Right ventricle myocardium superior (tissue), 1 donor: ENCODE measurements at places on chromosomes 6 and 20.

GRCh38 chr6:114955363-114955762 is 612.5 kb upstream of the HS3ST5 start:
- no peak for DNase-seq

DNA sequence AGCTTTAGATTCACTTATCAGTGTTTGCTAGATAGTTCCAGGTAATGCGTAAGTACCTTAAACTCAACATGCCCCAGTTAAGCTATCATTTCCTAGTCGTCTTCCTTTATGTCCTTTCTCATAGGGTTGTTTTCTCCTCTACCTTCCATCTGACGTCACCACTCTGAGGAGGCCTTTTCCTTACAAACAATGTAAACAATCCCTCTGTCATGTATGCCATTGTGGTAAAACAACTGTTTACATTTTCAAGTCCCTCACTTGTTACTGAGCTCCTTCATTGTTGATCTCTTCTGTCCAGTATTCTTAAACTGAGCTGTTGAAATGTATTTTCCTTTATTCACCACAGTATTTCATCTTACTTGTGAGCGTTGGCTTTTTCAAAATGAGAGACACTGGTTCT is 45.4 kb upstream of the PLCG1 start:
- DNase-seq: no peak

GRCh38 chr6:114083251-114083650 is 112.3 kb upstream of the HDAC2 start:
- DNase-seq: no peak

GRCh38 chr6:156844089-156844488 is 66.9 kb downstream of the ARID1B start:
- DNase-seq: no peak

DNA sequence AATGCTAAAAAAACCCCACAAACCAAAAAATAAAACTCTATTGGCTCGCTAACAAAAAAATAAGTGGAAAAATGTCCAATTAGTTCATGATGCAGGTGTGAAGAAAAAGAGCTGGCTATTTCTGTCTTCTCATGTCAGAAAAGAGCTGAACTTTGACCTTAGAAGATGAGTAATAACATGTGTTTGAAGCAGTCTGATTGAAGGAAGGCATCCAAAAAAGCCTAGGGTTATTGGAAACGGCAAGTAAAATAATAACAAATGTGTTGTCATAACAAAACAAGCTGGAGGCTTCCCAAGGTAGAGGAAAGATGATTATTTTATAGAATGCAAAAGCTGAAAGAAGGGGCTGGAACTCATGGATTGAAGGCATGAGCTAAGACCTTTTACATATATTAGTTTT is 94.4 kb upstream of the FAM184A start:
- DNase-seq: no peak

DNA sequence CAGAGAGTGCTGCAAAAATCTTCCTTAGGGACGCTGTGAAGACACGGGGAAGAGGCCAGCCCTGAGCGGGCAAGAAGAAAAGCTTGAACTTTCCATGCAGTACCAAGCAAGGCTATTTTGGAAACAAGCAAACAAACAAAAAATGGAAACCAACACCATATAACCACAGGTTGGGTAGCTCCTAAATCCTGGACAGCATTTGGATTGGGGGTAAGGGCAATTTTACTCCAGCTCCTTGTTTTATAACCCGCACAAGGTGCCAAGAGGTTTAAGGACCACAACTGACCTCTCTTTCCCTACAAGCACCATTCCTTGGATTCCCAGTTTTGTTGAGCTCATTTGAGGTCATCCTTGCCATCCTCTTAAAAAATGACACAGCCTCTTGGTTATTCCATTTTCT is 31.4 kb upstream of the SMIM29 start:
- DNase-seq: no peak

DNA sequence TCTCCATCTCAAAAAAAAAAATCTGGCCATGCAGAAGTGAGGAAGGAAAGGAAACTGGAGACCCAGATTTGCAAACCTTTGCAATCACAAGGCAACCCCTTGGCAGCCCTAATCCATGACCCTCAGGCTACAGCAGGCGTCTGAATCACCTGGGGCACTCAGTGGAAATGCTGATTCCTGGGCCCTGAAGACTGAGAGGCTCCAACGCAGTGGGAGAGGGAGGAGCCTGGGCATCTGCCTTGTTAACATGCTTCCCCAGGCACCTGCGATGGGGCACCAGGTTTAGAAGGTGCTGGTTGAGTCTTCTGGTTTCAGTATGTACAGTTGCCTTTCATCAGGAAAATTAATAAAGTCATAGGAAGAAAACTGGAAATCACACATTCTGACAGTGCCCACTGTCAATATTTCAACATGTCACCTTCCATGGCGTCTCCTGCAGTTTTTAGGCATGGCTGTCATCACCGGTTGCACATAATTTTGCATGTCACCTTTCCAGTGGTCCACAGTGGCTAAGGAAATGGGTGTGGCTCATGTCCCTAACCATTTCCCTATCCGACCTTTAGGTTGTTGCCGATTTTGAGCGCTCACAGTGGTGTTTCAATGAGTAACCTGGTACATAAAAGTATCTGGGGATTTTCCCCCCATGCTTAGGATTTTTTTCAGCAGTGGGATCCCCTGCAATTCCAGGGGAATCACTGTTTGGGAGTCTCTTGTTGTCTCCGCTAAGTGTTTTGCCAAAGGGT is 56.9 kb downstream of the PREX1 start:
- no peak for DNase-seq

DNA sequence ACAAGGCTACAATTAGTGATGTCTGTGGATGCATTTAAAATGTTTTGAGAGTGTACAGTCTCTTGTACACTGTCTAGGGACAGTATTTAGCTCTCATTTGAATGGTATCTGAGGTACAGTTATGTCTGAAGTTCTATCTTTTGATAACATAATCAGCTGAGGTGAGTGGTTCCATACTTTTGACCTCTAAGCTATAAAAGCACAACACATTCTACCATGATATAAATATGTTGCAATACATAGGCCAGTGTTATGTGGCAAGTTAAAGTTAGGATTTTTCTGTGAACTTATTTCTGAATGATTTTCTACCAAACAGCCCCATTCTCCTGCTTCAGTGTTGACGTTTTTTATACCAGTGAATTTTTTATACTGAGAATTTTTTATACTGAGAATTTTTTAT is 77.6 kb downstream of the AKAP7 start:
- DNase-seq: no peak

DNA sequence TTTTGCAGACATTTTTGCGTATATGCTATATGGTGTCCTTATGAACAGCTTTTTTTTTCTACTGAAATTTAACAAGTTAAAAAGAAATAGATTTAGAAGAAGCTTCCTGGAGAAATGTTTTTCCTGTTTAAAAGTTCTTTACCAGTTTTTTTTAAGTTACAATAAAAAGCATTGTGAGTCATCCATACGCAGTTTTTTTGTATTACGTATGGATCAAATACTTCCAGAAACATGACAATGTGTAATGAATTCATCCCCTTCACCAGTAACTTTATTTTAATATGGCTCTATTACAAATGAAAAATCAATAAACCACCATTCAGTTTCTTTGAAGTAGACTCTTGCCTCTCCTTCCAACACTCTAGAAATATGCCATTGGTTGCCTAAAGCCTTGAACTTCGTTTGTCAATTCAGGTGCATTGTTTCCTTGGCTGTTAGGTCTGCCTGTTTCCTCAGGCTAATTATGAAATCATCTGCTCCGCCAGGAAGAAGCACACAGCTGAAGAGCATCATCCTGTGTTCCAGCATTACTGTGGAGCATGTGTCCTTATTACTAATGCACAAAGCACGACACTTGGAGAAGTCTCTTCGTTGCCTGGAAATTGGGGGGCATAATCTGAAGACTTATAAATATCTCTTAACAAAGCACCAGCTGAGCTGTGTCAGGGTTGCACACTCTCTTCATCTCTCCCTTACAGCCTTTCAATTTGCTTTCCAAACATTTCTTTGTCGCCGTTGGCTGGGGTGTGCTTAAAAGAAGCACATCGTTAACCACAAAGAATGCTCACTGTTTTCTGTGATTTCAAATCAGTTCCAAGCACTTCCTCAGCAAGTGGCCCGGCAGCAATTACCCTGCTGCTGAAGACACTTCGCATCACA is 9.6 kb downstream of the MOXD1 start:
- DNase-seq: no peak

DNA sequence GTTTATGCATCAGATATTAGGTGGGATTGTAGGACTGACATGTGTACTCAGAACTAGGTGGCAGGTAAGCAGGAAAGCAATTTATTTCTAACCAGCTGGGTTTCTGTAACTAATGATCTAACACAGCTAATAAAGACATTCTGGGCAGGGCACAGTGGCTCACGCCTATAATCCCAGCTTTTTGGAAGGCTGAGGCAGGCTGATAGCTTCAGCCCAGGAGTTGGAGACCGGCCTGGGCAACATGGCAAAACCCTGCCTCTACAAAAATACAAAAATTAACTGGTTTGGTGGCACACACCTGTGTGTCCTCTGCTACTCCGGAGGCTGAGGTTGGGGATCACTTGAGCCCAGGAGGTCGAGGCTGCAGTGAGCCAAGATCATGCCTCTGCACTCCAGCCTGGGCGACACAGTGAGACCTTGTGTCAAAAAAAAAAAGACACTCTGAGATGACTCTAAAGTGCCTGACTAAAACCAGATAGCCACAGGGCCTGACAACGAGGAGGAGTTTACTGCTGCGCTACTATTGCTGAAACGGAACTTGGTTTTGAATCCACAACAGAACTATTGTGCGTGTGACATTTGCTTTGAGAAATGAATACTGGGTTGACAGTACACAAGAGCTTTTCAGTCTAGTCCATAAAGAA is 29.2 kb upstream of the CEP85L start:
- DNase-seq: no peak

GRCh38 chr6:35415065-35415891 is 36.9 kb upstream of the FANCE start:
- peak; percentile 81 for DNase-seq

DNA sequence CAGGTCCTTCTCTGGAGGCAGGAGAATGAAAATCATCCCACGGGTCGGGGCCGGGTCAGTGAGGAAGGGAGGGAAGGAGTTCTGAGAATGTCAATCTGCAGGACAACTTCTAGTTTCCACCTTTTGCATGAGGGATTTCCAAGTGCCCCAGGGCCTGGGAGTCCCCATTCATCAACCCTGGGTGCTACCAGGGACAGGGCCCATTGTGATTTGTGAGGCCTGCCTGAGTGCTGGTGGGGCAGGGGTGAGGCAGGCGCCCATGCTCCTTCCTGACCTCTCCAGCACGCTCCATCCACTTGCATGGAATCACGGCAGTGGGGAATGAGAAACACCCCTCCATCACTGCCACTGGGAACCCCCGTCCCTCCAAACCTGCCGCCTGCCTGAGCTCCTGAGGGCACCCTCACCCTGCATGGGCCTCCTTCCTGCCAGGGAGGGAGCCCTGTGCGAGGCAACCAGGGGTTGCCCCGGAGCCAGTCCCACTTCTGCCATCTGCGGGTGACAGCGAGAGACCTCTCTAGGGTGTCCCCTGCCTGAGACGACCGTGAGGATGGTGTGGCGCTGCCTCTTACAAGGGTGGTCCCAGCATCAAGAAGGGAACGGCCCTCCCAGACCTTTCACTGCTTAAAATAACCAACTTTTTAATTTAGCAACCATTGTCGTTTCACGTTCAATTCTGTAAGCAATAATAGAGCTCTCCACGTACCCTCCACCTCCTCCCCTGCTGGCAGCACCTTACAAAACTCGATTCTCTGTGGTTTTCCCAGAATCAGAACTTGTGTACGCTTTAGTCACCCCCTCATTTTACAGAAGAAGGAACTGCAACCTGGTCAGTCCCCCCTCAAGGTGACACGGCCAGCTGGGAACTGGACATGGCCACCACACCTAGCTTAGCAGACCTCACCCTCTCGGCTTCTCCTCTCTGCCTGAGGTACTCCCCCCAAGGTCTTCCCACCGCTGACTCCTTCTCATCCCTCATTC is 28.6 kb downstream of the PMEPA1 start:
- DNase-seq: no peak

DNA sequence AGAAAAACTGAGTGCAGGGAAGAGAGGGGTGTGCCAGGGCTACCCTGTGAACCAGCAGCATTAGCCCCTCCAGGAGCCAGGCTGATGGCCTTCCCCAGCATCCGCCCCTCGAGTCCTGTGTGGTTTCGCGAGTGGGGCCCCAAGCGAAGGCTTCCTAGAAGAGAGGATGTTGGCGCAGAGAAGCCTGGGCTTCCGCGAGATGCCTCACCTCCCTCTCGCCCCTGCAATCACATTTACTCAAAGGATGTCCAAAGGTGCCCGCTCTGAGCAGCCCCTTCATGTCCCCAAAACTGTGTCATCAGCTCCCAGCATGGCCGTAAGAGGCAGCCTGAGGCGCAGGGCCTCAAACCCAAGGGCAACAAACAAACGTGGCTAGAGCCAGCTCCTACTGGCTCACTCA is 111.7 kb downstream of the PREX1 start:
- DNase-seq: no peak

- no peak for DNase-seq
Measured at GRCh38 chr20:18851629-18852028, 38.0 kb downstream of the SCP2D1 start.

GRCh38 chr6:143664171-143664570 is 13.6 kb upstream of the PHACTR2 start:
- DNase-seq: no peak

- no peak for DNase-seq
Measured at GRCh38 chr6:149246691-149247384, 70.7 kb upstream of the TAB2 start.

GRCh38 chr6:31547727-31548543 is 527 bp downstream of the NFKBIL1 start:
- peak; percentile 44 for DNase-seq

- no peak for DNase-seq
Measured at GRCh38 chr20:62296724-62297448, 5.9 kb upstream of the ADRM1 start.

DNA sequence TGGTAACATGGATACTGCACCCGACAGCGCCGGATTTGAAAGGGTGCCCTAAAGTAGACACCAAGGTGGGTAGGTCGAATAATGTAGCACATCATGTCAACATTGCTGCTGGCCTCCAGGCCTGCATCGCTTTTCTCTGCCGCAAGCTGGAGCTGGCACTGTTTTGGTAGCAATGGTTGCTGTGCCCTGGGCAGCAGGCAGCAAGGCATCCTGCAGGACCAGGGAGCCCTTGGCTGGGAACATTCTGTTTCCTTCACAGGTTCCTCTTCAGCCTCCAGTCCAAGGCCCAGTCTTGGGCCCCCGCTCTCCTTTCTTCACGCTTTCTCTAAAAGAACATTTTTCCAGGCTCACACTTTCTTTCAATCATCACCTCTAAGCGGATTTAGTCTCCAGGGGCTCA is 365.8 kb upstream of the JARID2 start:
- no peak for DNase-seq

GRCh38 chr6:165854061-165854862 is 191.2 kb upstream of the PDE10A start:
- no peak for DNase-seq

GRCh38 chr6:7469696-7470095 is 71.8 kb upstream of the DSP start:
- no peak for DNase-seq
